ENCODE measurements at places on chromosomes 4 and X.

DNA sequence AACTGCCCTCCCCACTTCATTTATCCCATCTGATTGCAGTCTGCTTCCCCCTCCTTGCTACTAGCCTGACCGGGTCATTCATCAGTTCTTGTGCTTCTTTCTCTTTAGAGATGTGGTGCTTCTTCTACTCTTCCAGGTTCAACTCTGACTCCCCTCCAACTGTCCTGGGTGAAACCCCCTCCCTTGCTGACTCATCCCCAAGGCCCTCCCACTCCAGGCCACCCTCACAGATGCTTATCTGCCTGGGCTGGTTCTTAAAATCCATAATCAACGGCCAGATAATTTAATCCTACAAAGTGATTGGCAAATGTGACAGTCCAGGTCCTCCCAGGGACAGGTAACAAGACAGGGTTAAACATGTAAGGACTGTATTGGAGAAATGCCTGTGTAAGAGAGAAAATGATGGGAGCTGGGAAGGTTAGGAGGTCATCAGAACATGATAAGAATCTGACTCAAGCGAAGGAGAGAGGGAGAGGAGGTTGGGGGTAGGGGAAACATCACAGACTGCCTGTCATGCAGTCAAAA lies 182.8 kb upstream of the C1QTNF7 start:
- no peak for DNase-seq

- no peak for DNase-seq
Measured at GRCh38 chrX:149185087-149185486, 320.0 kb downstream of the IDS start.

DNA sequence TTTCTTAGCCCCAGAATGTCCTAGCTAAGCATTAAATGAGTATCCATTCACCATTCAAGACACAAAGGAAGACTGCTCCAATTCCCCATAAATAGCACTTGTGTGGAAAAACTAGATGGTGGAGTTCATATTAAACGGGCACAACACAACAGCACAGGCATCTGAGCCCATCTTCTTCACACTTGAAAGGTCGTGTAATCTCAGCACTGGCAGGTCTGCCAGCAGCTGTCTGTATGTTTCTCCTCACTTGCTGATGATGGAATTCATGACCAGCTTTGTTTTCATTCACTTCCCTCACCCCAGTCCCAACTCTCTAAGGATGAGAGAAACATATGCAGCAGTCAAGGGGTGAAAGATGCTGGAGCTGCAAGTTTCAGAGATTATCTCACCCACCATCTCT lies 148.7 kb downstream of the AFAP1 start:
- no peak for DNase-seq

DNA sequence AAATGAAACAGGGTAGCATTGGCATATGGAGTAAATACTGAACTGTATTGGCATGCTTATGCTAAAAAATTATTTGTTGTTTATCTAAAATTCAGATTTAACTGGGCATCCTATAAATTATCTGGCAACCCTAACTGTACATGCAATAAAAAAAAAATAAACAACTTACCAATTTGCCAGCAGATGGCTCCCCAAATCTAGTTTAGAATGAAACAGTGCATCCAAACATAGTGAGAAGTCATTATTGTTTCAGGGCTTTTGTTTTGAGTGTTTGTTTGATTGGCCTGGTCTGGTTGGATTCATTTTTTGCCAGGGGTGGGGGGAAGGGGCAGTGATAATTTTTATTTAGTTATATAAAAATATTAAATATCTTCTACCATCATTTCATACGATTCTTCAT lies 12.8 kb upstream of the NSUN7 start:
- DNase-seq: peak; percentile 60

DNA sequence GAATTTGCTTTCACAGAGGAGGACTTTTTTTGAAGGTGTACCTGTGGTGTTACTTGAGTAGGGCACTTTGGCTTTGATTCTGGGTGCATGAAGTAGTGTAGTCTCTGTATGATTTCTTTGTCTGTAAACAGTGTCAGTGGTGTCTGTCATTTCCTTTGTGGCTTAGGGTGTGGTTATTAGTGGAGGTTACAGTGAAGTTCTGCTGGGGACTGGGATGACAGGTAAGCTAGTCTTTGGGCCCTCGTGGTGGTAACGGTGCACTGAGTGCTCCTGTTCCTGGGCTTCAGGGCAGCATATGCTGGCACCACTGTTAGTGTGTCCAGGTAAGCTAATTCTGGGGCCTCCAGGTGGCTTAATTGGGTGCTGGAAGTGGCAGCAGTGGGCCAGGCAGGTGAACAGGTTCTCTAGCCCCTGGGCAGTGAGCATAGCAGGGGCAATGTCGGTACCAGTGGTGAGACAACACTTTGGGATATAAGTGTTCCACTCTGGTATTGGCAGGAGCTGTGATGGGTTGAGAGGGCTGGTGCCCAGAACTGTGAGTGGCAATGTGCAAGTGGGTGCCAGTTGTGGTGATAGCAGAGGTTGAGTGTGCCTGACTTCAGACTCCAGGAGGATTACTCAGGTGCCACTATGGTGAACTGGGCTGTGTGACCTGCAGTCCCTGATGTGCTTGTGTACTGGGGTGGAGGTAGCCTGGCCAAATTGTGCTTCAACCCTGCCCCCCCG lies 26.0 kb upstream of the VSIG1 start:
- DNase-seq: no peak

GRCh38 chrX:25663701-25664100 lies 474.4 kb upstream of the MAGEB18 start:
- DNase-seq: peak; percentile 22

DNA sequence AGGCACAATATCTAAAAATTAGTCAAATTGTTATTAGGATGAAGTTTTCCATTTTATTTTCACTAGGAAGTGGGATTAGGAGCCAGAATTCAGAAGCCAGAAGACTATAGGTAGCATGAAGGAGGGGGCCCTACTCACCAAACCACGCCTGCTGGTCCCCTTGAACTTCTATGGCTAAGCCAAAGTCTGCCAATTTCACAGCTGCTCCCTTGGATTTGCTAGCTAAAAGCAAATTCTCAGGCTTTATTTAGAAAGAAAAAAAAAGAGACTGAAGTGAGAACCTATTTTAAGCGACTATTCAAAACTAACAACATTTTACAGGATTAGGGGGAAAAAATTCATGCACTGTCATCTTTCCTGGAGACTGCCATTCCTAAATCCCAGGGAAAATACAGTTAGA lies 224.3 kb downstream of the CAMK2D start:
- no peak for DNase-seq

DNA sequence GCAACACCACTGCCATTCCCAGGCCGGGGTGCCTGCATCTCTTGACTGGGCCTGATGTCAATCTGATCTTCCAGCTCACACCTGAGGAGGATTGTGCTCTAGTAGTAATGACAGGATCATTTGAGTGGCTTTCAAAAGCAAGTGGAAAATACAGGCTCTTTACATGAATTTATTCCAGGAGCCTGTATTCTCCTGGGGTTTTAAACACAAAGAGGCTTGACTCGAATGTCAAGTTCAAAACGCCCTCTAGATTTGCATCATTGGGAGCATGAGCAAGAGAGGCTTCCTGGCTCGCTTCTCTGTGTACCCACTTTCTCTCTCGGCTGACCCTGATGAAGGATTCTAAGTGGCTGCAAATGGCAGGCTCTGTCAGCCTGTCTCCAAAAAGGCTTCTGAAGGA lies 199.5 kb upstream of the PUDP start:
- no peak for DNase-seq

GRCh38 chrX:150060406-150060805 lies 122.1 kb upstream of the EOLA2 start:
- DNase-seq: no peak

DNA sequence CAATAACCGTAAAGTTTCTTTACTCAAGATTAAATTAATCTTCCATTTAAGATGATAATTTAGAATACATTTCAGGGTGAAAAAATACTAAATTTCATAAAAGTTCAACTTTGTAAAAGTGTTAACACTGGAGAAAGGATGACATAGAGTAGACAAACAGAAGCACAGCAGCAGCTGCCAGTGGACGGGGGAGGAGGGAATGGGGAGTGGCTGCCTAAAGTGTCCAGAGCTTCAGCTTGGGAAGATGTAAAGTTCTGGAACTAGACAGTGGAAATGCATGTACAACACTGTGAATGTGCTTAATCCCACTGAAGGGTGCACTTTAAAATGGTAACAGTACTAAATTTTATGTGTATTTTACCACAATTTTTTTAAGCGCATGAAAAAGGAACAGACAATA lies 39.9 kb downstream of the RELL1 start:
- no peak for DNase-seq

GRCh38 chr4:89657931-89658700 lies 178.8 kb downstream of the SNCA start:
- peak; percentile 30 for DNase-seq

DNA sequence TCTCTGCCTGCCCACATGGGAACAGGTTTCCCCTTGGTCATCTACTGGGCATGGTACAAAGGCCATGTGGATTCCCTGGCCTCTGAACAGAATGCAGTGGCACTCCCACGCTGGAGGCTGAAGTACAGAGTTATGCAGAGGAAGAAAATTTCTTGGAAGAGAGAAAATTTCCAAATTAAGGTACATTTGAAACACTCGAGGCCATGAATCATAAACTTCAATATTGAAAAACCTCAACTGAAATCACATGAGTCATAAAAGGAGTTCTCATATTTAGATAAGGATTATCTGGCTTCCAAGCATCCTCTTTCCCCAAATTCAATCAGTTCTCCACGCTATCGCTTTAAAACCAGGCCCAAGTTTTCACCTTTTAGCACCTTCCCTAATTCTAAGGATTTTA lies 28.1 kb upstream of the TXK start:
- DNase-seq: no peak

DNA sequence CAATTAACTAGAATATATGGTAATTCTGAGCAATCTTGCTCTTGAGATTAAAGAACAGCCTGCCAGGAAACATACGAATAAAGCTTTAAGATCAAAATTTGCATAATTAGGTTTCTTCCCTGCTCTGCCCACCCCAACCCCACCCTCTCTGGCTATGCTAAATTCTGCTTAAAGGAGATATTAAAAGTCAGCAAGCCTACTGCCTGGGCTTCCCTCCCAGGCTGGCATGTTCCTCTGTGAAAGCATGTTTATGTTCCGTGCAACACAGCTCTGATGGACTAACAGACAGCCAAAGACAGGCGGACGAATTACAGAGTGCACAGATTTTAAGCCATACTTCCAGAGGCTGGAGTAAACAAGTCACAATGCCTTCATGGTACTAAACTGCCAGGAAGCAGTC lies 28.4 kb downstream of the CD99L2 start:
- DNase-seq: peak; percentile 7

- peak; percentile 20 for DNase-seq
Measured at GRCh38 chr4:33369446-33369845, 2649.3 kb downstream of the PCDH7 start.

Measured in putamen (tissue), 1 donor.